ENCODE measurements at places on chromosomes 6 and 20.

DNA sequence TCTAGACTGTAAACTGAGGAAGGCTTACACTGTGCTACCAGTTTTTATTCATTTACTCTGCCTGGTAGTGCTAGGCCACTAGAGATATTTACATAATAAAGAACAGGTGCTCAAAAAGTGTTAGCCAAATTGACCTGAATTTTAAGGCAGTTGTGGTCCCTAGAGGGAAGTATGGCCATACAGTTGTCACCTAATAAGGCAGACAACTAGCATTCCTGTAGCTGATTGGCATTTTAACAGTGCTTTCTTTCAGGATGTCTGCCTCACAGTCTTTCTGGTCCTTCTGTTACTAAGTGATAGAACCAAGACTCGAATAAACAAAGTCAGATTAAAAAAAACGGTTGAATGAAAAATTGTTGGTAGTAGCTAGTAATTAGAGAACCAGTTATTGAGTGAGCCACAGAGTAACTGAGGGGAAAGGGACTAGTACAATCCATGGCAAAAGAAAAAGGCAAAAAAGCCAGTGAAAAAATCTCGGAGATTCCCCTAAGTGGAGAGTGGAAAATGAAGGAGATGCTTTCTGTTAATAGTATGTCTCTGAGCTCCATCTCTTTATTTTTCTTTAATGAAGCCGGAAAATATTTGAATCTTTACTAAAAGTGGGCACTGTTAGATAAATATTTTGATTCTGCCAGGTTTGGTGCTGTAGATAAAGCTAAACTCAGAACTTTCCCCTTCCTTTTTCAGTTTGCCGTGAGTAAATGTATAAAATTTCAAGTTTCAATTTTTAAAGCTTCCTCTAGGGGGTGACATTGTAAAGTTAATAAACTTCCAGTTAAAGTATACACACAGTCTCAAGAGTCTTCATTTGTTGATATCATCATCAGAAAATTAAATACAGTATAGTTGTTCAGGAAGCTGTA, 9.1 kb downstream of the VTA1 start:
- no peak for DNase-seq

GRCh38 chr6:141488488-141488887, 644.2 kb upstream of the GJE1 start:
- no peak for DNase-seq

- no peak for DNase-seq
Measured at GRCh38 chr20:49112596-49113274, 66.6 kb downstream of the CSE1L start.

- no peak for DNase-seq
Measured at GRCh38 chr6:169828176-169828575, 76.8 kb downstream of the ERMARD start.

DNA sequence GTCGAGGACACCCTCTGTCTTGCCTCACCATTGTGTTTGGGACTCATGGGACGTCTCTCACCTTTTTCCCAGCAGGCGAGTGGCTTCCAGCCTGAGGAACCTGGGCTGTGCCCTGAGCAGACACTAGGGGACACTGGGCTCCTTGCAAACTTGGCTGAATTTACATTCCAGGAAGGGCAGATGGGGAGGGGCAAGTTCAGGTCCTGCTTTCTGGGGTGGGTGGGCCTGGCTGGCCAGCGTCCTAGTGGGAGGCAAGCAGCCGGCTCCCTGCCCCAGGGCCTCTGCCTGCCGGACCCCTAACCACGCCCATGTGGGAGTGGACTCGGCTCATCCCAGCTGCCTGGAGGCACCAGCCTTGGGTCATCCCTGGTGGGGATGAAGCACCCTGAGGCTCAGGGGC, 48.2 kb upstream of the MLN start:
- no peak for DNase-seq

GRCh38 chr20:52747845-52748284, 224.3 kb upstream of the TSHZ2 start:
- DNase-seq, result no peak

GRCh38 chr6:14276667-14277404, 159.3 kb downstream of the CD83 start:
- DNase-seq, result no peak

DNA sequence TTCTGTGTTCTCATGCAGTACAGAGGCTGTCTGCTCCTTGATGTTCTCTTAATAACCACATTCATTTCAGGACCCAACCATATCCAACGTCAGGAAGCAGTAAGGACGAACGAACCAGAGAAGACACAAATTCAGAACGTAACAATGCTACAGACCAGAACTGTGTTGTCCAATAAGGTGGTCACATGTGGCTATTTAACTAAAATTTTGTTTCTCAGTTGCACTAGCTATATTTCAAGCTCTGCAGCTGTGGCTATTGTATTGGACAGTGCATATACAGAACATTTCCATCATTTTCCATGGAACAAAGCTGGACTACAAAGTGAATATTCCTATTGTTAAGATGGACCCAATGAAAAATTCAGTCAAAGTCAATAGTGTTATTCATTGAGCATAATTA, 27.0 kb downstream of the MAP7 start:
- no peak for DNase-seq

- no peak for DNase-seq
Measured at GRCh38 chr6:79170431-79170830, 64.1 kb downstream of the HMGN3 start.

- DNase-seq, result no peak
Measured at GRCh38 chr6:52726193-52726542, 37.1 kb downstream of the GSTA2 start.

DNA sequence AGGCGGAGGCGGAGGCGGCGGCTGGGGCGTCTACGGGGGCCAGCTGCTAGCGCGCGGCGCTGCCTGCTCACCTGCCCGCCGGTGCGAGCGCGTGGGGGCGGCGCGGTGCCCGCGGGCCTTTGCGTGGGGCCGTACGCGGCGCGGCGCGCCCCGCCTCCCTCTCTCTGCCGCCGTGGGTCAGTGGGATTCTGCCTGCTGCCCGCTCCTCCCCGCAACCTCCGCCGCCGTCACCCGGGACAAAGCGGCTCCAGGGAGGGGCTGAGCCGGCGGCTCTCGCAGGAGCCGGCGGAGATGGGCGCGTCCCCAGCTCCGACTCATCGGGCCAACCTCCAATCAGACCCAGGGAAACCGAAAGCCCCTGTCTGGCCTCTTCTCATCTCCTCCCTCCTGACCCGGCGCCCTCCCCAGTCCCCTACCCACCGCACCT, at the start of gene RCAN2:
TSS of gene RCAN2 (minus strand) at position 249 of the 427 bp plus-strand sequence.
- DNase-seq, result no peak

DNA sequence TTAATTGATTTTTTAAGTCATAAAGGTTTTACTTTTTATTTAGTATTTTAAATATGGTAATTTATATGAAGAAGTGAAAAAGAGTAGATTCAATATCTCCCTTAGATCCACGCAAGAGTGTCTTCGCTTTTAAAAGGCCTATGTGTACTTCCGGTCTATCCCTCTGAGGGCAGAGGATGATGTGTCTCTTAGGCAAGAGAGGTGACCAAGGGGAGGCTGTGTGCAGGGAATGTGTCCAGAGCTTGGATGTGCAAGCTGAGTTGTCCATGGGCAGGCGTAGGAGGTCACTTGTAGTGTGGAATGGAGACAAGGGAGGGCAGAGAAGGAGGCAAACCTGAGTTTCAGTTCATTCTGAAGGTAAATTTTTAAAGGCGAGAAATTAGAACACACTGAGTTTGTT, 113.9 kb downstream of the CRYBG1 start:
- no peak for DNase-seq

DNA sequence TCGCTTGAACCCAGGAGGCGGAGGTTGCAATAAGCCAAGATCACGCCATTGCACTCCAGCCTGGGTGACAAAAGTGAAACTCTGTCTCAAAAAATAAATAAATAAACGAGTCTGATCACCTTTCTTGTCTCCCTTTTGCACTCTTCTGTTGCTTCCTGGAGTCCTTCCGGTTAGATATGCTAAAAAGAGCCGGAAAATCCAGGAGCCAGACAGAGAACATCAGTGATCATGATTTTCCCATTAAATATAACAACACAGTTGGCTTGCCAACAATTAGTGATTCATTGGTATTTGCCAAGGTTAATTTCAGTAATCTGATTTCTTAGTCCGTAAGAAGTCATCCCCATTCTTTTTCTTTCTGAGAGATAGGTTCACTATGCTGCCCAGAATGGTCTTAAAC, 3.7 kb upstream of the MCM3 start:
- no peak for DNase-seq

DNA sequence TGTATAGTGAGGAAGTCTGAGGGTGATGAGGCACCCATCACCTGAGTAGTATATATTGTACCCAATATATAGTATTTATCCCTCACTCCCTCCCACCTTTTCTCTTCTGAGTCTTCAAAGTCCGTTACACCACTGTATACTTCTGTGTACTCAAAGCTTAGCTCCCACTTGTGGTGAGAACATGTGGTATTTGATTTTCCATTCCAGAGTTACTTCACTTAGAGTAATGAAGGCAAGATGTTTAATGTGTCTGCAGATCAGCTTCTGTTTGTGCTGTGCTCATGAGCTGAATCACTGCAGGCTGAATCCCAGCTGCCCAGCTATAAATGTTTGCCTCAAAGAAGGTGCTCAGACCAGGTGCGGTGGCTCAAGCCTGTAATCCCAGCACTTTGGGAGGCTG, 139.3 kb upstream of the FOXA2 start:
- no peak for DNase-seq

DNA sequence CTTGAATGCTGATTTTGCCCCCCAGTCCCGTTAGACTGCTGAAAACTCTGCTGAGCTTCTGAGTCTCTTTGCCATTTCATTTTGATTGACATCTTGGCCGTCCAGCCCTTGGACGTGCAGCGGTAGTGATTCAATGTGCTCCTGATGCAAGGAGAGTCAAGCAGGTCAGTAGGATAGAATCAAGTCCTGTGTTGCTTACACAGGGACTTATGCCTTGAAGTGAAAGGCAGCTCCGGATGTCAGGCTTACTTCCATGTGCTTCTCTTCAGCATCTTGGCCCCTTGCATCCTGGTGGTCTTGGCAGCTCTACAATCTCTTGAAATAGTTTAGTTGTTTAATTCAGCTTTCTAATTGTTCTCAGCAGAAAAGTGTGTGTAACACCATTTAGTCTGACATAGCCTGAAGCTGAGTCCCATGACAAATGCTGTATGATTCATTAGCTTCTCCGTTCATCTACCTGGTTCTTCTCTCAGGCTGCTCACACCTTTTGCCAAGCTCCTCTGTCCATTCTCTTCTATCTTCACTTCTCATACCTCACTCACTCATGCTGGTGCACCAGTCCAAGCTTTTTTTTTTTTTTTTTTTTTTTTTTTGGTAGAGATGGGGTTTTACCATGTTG, 76.0 kb downstream of the EZR start:
- DNase-seq, result no peak

- DNase-seq, result no peak
Measured at GRCh38 chr20:61560361-61560853, 308.3 kb downstream of the CDH4 start.

GRCh38 chr20:36317675-36318074, 11.5 kb downstream of the DLGAP4 start:
- no peak for DNase-seq

GRCh38 chr6:147170269-147170668, 33.9 kb upstream of the STXBP5 start:
- no peak for DNase-seq

DNA sequence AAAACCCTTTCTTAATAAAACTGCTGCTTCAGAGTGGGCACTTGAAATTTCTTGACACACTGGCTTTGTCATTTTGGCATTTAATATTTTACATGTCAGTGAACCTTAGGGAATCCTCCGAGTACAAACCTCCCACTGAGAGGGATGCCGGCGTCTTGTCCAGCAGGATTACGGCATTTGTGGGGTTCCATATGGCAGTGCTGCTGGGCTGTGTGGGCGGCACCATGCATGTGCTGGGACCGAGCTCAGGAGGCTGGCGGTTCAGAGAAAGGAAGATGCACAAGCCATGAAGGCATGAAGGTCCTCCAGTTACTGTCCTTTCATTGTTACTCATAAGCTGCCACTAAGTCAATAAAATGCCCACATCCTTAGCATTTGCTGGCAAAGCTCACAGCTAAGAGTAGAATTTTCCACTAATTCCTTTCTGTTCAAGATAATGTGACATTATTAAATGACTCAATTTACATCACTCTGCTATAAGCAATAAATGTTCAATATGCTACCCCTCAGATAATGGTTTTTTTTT, 61.4 kb downstream of the LY86 start:
- no peak for DNase-seq

- no peak for DNase-seq
Measured at GRCh38 chr6:42509256-42509655, 54.6 kb upstream of the UBR2 start.

GRCh38 chr6:33768644-33769120, 20.2 kb downstream of the LEMD2 start:
- no peak for DNase-seq

- no peak for DNase-seq
Measured at GRCh38 chr20:13995841-13996240, 525 bp downstream of the MACROD2 start.

- DNase-seq, result no peak
Measured at GRCh38 chr6:166636934-166637333, 9.9 kb upstream of the RPS6KA2 start.

GRCh38 chr6:147530132-147531060, 21.9 kb downstream of the SAMD5 start:
- no peak for DNase-seq

DNA sequence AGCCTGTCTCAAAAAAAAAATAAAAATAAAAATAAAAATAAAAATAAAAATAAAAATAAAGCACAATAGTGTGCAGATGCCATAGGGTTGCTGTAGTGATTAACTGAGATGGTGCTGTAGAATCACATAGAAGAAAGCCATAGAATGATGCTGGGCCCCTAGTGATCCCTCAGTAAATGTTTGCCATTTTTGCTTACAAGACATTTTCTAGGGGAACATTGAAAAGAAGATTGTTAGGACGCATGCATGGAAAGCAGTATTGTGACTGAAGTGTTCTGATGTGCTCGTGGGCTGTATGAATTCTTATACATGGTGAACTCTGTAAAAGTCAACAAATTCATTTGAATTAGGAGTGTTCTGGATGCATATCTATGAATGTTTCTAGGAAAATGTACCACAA, 22.0 kb upstream of the SAMD3 start:
- DNase-seq, result no peak

GRCh38 chr6:37456816-37457560, 24.0 kb downstream of the CMTR1 start:
- no peak for DNase-seq

- DNase-seq, result no peak
Measured at GRCh38 chr6:98927534-98927933, 20.2 kb downstream of the FBXL4 start.

- no peak for DNase-seq
Measured at GRCh38 chr6:22852101-22852500, 282.7 kb downstream of the HDGFL1 start.

DNA sequence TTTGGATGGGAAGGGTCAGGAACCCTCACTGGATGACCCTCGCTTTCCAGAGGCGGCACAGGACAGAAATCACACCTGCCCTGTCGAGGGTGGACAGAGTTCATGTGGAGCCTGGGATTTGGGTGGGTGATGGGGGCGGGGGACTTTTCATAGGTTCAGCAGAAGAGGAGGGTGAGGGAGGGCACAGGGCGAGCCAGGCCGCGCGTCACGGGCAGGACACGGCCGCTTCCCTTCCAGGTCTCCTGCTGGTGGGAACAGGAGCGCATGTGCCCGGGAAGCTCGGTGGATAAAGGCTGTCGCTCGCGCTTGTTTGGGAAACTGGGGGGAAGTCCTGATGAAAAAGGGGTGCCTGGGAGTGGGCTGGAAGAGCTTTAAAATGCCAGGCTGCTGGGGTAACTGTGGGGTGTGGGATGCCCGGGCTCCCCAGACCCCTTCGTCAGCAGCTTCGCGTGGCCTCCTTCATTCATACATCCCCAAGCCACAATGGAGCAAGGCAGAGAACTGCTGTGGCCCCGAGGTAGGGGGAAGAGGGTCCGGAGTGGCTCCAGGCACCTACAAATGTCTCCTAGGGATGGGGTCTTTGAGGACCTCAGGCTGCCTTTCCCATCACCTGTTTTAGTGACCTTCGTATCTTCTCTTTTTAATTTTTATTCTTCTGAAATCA, 102.2 kb downstream of the DACT2 start:
- no peak for DNase-seq
